NCI-H2171 (cell line): ENCODE measurements at places on chromosomes 2 and 18.

DNA sequence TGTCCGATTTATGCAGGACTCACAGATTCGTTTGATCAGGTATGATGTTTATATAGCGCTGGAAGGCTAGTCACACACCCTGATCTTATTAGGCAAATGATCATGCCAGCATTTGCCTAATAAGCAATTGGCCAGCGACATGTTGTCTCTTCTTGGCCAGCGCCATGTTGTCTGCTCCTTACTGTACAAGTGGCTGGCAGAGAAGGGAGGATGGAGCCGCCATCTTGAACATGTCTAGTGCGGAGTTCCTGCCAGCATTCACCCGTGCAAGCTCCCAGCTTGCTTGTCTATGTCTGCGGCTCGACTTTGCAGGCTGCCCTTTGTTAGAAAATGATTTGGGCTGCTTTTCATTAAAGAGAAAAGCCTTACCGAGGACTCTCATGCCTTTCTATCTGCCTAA, 106.3 kb downstream of the TFCP2L1 start:
- DNase-seq = no peak

DNA sequence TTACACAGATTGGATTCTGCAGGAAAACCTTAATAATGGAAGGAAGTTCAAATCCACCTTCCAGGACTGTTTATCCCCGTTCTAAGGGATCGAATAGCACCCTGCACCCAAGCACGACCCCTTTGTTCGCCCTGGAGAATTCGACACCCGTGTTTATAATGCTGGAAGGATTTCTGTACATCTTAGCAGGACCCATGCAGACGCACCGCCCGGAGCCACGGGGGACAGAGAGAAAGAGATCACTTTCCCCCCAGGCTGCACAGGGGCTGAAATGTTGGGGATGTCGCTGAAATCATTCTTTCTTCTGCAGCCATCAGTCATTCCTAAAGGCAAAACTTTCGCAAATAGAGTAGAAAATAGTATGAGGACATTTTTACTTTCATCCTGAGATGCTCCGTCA, 238.7 kb upstream of the SALL3 start:
- DNase-seq = no peak

DNA sequence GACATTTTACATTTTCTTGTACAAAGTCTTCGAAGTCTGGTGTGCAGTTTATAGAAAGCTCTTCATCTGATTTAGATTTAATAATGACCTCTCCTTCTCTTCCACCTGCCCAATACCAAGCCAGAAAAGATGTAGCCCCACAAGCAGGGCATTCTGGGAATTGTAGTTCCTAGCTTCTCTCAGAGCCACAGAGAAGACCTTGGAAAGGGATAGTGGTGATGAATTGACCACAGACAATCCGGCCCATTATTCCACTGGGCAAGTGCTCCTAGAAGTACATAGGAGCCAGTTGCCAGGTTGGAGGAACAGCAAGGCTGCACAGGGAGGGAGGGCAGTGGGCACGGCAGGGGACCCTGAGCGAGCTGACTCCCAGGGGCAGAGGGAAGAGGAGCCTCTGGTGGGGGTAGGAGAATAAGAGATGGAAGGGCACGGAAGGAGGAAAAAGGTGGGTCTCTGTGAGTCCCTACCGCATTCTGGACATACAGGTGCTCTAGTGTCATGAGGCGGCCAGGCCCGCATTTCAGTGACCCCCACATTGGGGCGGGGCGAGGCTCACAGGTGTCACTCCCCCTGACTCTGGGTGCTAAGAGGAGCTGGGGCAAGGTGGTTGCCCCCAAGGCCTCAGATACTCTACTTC, 152.5 kb upstream of the HAAO start:
- no peak for DNase-seq

DNA sequence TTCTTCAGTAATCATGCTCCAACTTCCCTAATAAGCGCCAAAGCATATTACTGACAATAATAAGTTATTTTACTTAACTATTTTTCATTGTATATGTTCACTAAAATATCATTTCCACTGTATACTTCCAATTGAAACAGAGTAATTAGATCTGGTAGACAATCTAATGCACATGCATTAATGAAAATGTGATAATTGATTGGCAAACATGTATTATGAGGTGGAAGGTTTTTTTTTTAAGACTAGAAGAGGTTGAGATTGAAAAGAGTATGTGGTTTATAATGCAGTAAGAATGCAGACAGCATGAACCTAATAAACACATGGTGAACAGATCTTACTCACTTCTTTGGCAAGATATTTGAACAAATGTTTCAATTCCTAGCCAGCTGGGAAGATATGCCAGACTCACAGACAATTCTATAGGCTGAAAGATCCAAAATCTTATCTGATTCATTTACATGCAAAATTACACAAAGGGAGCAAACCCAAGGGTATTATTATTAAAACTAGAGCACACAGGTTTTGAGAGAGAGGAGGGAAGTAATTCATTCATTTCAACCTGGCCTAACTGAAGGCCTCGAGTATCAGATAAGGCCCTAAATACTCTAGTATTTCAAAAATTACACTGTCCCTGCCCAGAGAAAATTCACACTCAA, 2.8 kb downstream of the NCKAP1 start:
- DNase-seq = no peak

DNA sequence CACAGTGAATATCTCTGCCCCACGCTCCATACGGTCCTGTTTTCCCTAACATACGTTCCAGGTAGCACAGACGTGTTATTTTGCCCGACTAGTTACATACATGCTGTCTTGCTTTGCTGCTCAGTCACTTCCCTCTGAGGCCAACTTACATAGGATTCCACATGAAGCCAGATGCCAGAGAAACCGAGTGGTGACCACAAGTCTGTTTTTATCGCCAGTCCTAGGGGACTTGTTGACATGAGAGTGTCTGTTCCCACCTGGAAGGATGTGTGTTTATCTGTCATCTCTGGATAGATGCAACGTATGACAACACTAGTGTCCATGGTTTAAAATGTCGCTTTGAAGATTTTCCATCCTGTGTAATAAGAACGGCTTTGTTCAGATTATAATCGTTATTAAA, 32.6 kb downstream of the PMAIP1 start:
- no peak for DNase-seq

- no peak for DNase-seq
These were observed 113.6 kb upstream of the ANKRD30BL start for GRCh38 chr2:132275396-132275795.

GRCh38 chr2:23585273-23586170, 200.5 kb downstream of the KLHL29 start:
- peak; percentile 96 for DNase-seq

DNA sequence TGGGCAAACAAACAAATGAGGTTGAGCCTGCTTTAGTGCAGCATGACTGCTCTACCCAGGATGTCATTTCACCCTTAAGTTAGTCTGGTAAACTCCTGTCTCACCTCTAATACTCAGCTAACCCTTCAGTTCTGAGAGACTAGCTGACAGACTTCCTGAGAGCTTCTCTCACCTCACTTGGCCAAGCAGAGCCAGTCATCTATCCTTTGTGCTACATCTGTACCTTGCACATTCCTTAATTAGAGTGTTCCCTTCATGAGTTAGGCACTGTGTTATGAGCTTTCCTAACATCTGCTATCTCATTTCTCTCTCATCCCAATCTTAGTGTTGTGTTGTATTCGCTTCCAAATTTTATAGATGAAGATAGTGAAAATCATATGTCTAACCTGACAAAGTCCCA, 220.1 kb upstream of the PIK3C3 start:
- DNase-seq = no peak

DNA sequence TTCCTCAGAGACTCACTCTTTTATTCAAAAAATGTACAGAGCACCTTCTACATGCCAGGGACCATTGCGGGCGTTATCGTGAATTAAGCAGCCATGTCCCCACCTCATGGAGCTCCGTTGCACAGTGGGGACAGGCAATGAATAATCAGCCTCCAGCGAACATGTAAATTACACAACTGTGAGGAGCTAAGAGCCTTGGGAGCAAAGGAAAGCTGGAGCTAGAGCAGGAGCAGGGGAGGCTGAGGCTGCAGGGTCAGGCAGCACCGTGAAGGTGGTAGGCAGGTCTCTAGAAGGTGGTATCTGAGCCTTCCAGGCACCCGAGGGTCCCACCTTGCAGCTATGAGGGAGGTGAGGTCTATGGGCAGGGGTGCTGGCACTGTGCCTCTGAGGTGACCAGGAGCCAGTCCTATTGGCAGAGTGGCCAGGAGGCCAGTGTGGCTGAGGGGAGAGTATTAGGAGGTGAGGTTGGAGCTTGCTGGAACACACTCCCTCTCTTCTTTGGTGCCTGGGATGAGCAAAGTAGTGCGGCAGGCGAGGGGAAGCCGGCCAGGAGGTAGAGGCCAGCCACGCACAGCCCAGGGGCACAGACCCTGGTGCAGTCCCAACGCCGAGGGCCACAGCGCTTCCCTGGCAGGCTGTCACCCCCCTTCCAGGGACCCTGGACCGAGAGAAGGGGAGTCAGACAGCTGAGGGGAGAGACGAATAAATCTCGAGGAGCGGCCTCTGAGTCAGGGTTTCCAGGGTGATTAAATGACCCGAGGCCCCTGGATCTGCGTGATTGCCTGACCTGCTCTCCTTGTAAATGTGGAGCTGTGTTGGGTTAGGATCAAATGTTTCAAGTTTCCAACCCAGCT, 167.3 kb downstream of the SEPTIN10 start:
- no peak for DNase-seq
